SK-MEL-5 (cell line): ENCODE measurements at places on chromosomes 11 and 22.

DNA sequence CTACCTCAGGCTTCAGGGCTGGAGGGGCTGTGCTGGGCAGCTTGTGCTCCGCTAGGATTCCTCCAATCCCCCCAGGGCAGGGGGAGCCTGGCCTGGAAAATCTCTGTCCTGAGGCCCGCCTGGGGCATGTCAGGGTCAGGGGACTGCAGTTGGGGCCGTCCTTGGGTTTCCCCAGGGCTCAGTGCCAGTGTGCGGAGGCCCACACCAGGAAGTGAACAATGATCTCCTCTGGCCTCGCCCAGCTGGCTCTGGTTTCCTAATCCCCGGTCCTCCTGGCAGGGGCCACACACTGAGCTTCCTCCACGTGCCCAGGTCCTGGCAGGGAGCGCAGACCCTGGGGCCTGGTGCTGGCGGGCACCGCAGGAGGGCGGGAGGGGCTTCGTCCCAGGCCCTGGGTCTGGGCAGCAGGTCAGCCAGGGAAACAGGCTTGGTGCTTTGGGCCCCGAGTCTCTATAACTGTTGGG, 1.4 kb upstream of the MUC2 start:
- no peak for DNase-seq

GRCh38 chr11:69439651-69440464, 41.6 kb upstream of the LINC01488 start:
- no peak for DNase-seq

- no peak for DNase-seq
Observed at GRCh38 chr11:1752907-1753228, 2.5 kb upstream of the IFITM10 start.

DNA sequence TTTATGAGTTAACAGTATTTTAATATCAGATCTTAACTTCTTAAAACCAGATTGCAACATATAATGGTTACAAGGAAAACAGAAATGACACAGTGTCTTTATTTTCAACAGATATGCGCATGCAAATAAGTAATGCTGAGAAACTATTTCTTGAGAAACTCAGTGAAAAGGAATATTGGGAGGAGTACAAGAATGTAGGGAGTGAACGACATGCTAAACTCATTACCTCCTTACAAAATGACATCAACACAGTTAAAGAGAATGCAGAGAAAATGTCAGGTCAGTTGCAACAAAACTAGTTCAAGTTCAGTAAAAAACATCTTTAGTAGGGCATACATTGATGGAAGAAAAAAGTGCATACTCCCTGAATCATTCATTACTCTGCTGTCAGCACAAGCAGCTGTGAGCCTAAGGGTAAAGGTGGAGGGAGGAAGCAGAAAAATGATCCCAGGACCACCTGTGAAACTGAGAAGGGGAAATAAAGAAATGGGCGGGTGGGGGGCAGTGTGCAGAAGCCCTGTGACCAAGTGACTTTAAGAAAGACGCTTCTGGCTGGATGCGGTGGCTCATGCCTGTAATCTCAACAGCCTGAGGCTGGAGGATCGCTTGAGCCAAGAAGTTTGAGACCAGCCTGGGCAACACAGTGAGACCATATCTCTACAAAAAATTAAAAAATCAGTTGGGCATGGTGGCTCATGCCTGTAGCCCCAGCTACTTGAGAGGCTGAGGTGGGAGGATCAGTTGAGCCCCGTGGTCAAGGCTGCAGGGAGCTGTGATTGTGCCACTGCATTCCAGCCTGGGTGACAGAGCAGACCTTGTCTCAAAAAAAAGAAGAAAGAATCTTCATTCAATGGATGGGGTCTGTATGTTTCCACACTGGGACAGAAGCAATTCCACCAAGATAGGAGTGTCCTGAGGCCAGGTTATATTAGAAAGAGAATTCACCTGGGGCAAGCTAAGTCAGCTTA, 31.2 kb downstream of the CCDC83 start:
- no peak for DNase-seq

- no peak for DNase-seq
Observed at GRCh38 chr22:49657974-49658590, 169.6 kb downstream of the BRD1 start.

DNA sequence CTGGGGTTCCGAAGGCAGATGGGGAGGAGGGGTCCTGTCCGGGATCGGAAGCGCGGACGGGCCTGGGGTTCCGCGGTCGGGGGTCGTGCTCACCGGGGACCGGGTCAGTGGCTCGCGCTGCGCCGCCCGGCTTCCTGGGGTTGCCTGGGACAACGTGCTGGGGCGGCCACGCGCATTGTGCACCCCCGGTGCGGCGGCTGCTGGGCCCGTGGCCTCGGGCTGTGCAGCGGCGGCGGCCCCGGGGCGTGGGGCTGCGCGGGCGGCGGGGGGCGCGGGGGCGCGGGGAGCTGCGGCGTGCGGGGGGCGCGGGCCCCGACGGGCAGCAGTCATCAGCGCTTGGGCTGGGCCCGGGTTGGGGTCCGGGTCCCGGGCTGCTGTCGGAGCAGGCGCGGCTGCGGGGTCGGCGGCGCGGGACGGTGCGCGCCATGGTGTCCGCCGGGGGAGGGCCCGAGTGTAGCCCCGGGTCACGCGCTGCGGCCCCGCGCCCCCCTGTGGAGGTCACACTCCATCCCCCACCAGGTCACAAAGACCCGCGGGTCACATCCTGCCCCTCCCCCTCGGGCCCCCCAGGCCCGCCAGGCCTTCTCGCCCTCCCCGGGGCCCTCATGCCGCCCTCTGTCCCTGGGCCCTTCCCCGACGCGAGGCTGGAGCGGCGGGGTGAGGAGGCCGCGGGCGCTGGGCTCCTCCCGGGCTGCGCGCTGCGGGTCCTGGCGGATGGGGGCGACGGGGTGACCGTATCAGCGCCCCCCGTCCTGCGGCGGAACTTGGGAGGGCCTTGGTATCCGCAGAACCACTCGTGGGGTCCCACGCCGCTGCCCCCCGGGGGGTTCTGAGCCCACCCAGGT, at the start of gene TTLL8:
TSS of gene TTLL8 (minus strand) at position 238 of the 845 bp plus-strand sequence.
- no peak for DNase-seq

DNA sequence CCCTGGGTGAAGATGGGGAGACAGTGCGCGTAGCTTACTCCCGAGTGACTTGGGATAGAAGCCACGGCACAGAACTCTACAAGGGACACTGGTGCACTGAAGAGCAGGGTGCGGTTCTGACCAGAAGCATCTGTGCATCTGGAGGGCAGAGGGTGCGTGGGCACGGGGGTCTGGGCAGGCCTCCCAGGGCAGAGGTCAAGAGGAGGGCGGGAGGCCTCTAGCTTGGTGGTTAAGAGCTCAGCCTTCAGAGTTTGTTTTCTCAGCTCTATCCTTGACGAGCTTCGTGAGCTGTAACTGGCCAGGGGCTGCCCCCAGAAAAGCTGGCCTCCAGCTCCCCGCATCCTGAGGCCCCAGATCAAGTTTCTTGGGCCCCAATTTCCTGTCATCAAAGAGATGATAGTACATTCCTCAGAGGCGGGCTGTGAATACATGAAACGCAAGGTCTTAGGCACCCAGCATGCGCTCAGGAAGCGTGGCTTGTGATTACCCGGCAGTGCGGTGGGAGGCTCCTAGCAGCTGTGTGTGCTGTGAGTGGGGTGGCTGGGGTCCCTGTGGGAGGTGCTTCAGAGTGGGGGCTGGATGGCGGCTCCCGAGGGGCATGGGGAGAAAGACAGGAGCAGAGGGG, 6.0 kb upstream of the BID start:
- DNase-seq, result no peak

DNA sequence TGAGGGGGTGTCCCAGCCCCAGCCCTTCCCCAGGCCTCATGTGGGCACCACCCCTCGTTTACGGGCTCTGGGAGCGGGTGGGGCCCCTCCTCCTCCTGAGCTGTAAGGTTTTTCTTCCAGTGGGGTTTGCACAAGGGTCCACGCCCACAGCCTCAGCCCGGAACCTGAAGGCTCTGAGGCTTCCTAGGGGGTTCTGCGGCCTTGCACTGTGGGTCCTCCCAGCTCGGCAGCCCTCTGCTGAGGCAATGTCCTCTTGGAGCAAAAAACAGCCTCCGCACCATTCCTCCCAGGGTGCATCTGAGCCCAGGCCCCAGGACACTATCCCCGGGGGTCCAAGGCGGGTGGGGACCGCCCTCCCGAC, 14.1 kb downstream of the H19 start:
- no peak for DNase-seq

DNA sequence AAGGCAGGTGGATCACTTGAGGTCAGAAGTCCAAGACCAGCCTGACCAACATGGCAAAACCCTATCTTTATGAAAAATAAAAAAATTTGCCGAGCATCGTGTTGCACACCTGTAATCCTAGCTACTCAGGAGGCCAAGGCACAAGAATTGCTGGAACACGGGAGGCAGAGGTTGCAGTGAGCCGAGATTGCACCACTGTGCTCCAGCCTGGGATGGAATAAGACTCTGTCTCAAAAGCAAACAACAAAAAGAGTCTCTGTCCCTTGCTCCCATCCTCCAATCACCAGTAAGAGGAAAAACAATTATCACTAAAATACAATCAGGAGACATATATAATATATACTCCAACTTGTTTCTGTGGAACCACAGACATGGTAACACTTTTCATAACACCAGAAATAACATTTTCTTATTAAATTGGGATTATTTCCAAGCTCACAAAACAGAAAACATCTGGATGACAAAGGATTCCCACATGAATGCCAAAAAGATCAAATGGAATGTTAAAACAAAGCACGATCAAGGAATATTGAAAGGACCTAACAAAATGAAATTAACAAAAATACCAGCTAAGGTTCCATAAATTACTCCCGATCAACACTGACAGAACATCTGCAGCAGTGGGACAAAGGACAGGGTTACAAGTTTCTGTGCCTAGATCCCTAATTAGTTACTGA, 15.2 kb downstream of the FCHSD2 start:
- no peak for DNase-seq

GRCh38 chr11:17508791-17509190, 32.1 kb upstream of the ABCC8 start:
- no peak for DNase-seq

GRCh38 chr11:20087118-20087521, 73.2 kb downstream of the DBX1 start:
- no peak for DNase-seq

- DNase-seq, result no peak
Observed at GRCh38 chr11:118006153-118006534, 19.9 kb downstream of the IL10RA start.

DNA sequence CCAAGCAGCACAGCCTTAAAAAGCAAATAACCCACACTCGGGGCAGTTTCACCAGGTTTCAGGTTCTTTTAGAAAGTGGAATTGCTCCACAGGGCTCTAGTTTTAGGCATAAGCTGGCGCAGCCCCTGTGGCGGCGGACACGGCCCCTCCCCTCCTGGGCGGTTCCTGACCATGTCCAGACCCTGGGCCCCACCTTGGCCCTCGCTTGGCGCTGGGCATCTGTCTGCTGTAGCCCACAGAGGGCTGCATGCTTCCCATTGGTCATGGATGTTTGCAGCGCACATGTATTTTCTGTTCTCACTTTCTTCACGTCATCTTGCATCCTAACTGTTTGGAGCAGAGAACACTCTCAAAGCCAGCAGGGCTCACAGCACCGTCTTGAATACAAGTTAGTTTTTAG, 244.3 kb downstream of the BRD1 start:
- DNase-seq, result no peak

DNA sequence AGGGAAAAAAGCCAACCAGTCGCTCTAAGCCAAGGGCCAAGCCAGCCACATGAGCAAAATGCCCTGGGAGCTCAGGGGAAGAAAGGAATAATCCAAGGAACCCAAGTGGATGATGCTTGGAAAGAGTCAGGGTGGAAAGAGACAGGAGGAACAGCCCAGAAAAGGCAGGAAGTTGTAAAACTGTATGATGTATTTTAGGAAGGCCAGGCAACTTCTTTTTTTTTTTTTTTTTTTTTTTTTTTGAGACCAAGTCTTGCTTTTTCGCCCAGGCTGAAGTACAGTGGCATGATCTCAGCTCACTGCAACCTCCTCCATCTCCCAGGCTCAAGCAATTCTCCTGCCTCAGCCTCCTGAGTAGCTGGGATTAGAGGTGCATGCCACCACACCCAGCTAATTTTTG, 1.6 kb downstream of the LGALS12 start:
- DNase-seq, result no peak

GRCh38 chr11:32529994-32530588, 53.5 kb upstream of the EIF3M start:
- no peak for DNase-seq
